ENCODE measurements at places on chromosomes 5 and 9. TPM values are rescaled to one million over a fixed set of nuclear protein-coding genes. Genes with fewer than 3 reads are reported as not detected.

DNA sequence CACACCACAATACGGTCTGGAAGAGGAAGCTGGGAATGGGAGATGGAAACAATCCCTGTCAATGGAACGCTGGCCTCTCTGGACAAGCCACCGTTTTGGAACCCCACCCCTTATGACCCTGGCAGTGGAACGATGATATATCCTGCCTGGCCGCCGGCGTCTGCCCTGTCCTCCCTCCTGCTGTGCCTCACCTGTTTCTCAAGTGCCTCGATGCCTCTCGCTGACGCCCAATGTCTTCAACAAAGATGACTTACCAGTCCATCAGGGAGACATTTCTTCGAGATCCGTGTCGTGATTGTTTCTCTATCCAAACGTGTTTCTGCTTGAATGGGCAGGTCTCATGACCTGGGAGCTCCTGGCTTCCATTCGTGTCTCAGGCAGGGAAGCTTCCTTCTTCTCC is 476.5 kb downstream of the SPATA31A7 start:
- no peaks in the 10 kb centered on the region for H3K4me1 ChIP-seq
- H3K27me3 ChIP-seq, result no peaks in the 10 kb centered on the region
- H3K36me3 ChIP-seq, result no peaks in the 10 kb centered on the region
- H3K27ac ChIP-seq, result no peak overlapping the region
- peak; percentile 17 for DNase-seq

GRCh38 chr5:39599721-39600431 is 175.1 kb upstream of the DAB2 start:
- no peak overlapping the region for H3K4me3 ChIP-seq
- no peaks in the 10 kb centered on the region for H3K36me3 ChIP-seq
- DNase-seq, result no peak
- no peaks in the 10 kb centered on the region for H3K27me3 ChIP-seq
- no peak overlapping the region for H3K27ac ChIP-seq

DNA sequence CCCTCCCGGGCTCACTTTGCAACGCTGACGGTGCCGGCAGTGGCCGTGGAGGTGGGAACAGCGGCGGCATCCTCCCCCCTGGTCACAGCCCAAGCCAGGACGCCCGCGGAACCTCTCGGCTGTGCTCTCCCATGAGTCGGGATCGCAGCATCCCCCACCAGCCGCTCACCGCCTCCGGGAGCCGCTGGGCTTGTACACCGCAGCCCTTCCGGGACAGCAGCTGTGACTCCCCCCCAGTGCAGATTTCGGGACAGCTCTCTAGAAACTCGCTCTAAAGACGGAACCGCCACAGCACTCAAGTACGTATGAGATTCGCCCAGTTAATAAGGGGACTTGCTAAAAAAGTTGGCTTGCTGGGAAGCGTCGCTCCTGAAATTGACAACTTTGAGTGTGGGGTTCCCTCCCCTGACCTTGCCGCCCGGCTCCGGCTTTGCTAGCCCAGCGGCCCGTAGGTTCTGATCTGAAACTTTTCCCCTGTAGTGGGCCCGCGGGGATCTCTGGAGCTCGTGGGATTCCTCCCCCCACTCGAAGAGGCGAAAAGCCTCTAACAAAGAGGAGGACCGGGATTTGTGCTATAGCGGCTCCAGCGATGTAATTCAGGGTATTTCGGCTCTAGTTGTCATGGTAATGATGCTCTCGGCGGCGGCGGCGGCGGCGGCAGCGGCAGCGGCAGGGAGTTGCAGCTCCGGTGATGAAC is 572 bp downstream of the NR4A3 start:
- no peaks in the 10 kb centered on the region for H3K36me3 ChIP-seq
- H3K4me1 ChIP-seq, result peaks cover 41% of the 10 kb centered on the region
- H3K27ac ChIP-seq, result peak overlapping the region; percentile 96
- DNase-seq, result no peak
- H3K4me3 ChIP-seq, result peak overlapping the region; percentile 90
- H3K27me3 ChIP-seq, result no peaks in the 10 kb centered on the region

GRCh38 chr9:85541876-85542275 is 199.9 kb downstream of the AGTPBP1 start:
- no peaks in the 10 kb centered on the region for H3K36me3 ChIP-seq
- no peak overlapping the region for H3K4me3 ChIP-seq
- no peaks in the 10 kb centered on the region for H3K27me3 ChIP-seq
- no peaks in the 10 kb centered on the region for H3K4me1 ChIP-seq
- no peak overlapping the region for H3K27ac ChIP-seq
- DNase-seq, result no peak

DNA sequence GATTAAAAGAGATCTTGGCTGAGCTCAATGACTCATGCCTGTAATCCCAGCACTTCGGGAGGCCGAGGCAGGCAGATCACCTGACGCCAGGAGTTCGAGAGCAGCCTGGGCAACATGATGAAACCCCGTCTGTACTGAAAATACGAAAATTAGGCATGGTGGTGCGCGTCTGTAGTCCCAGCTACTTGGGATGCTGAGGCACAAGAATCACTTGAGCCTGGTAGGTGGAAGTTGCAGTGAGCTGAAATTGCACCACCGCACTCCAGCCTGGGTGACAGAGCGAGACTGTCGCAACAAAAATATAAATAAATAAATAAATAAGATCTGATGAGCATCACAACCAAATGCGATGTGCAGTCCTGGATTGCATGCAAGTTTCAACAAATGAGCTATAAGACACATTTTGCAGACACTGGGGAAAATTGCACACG is 8.7 kb upstream of the ENG start:
- no peak overlapping the region for H3K27ac ChIP-seq
- no peak overlapping the region for H3K4me3 ChIP-seq
- H3K27me3 ChIP-seq, result no peaks in the 10 kb centered on the region
- H3K36me3 ChIP-seq, result peaks cover 3% of the 10 kb centered on the region
- H3K4me1 ChIP-seq, result no peaks in the 10 kb centered on the region
- no peak for DNase-seq

ANKHD1 gene
- 83.5 TPM for total RNA-seq

EIF4E1B gene
- not detected for total RNA-seq

SRA1 gene
- total RNA-seq, result 18.7 TPM

DBN1 gene
- 4.9 TPM for total RNA-seq

COL15A1 gene
- total RNA-seq, result 0.42 TPM

Measured in liver (tissue), 10 donors.